ENCODE measurements at places on chromosomes 2 and 18. TPM values are rescaled to one million over a fixed set of nuclear protein-coding genes. Genes with fewer than 3 reads are reported as not detected.

GRCh38 chr2:6845903-6846302, 19.8 kb downstream of the CMPK2 start:
- DNase-seq = no peak

DNA sequence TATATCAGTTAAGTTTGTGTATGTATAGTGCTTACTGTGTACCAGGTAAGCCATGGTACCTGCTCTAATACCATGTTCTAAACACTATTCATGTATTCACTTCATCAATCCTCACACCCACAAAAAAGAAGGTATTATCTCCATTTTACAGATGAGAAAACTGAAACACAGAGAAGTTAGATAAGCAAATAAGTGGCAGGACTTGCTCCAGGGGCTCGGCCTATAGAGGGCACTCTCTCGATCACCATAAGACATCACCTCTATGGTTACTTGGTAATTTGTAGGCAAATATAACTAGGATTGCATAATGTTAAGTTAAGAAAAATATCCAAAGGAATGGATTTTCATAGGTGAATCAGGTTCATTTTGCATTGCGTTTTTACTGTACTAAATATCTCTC, 118.1 kb upstream of the FN1 start:
- DNase-seq = no peak

DTNA gene
- total RNA-seq = 12.7 TPM

DNA sequence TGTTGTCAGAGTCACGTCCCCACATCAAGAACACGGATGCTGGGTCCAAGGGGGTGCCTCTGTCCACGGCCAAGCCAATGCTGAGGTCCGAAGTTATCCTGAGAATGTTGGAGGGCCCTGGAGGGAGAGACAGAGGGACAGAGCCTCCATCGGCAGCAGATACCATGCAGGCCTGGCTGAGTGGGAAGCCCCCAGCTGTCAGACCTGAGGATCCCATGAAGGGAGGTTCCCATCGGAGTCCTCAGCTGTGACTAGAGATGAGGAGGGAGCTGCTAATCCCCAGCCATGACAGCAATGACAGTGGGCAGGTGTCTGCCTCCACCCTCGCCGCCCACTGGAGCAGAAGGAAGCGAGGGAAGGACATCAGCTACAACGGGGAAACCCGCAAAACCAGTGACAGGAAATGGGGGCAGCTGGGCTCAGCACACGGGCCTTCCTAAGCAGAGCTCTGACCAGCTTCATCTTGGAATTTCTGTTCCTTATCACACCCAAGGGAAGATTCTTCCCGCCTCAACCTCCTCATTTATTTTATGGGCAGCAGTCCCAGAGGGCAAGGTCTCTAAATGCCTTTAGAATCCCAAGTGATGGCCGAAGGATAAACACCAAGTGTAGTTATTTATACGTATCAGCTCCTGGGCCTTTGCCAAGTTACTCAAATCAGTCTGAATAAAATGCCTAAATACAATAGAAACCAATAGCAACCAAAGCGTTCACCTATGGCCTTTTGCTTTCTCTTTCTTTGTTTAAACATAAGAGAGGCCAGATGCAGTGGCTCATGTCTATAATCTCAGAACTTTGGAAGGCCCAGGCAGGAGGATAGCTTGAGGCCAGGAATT, 32.2 kb downstream of the FAM178B start:
- DNase-seq = peak; percentile 43

- no peak for DNase-seq
Observed at GRCh38 chr2:119419065-119419464, 12.6 kb upstream of the TMEM37 start.

NT5DC4 gene
- total RNA-seq = 1.1 TPM

GRCh38 chr2:84302513-84303412, 156.3 kb downstream of the SUCLG1 start:
- peak; percentile 35 for DNase-seq

- DNase-seq = no peak
Observed at GRCh38 chr18:69626171-69626570, 225.5 kb downstream of the DOK6 start.

DNA sequence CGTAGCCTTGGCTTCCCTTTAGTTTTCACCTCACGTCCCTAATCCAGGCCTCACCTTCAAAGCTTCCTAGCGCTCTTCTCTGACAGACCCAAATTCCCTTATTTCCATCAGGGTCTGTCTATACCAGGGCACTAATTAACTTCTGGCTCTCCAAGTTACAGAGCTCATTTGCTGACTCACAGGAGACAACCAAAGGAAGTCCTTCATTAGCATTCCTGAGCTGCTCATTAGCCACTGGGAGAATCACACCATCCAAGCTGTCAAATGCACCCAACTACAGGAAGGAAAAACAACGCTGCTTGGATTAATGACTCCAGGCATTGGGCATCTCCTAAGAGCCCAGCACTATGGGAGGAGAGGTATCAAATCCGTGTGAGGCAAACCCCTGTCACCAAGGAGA, 109.8 kb upstream of the ALK start:
- DNase-seq = no peak

DNA sequence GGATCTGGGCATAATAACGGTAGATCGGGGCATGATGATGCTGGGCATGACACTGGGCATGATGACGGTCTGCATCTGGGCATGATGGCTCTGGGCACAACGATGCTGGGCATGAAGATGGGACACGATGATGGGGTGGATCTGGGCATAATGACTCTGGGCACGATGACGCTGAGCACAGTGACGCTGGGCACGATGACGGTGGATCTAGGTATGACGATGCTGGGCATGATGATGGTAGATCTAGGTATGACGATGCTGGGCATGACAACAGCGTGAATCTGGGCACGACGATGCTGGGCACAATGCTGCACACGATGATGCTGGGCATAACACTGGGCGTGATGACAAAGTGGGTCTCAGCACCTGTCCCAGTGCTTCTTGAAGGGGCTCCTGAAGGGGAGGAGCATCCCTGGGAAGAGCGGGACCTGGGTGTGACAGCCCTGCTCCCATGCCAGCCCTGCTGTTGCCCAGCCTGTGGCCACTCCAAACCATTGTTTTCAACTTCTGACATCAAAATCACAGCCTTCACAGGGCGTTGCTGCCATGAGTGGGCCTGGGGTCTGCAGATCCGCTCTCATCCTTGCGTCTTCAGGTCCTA, 30.4 kb upstream of the ALLC start:
- no peak for DNase-seq

MAP2 gene
- total RNA-seq = 26.2 TPM

MRPS5 gene
- 50.5 TPM for total RNA-seq

GRCh38 chr18:63890950-63891304, 3.4 kb downstream of the SERPINB2 start:
- no peak for DNase-seq

FBXO15 gene
- total RNA-seq = 2.4 TPM

DNA sequence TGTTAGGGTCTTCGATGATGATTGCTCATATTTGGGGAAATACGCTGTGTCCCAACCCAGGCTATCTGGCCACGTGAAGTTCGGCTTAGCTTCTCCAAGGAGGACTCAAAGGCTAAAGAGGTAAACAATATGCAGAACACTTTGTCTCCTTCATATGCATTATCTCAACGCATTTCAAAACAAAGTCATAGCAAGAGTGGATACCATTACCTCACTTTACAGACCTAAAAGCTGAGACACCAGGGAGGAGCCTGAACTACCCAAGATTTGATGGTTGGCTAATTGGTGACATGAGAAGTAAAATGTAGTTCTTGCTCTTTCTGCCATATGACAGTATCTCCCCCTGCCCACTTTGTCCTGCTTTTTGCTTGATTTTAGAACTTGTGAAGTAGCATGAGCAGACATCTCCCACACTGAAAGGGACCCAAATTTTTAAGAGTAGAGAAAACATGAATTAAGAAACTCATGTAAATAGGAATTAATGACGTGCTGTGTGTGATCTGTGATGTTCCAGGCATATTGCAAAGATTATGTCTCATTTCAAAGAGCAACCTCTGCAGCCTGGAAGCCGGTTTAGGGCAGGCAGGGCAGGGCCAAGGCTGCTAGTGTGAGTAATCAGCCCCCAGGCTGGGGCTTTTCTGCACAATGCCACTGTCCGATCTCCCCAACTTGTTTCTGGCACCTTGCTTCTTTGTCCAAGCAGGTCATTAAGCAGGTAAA, 144.5 kb downstream of the BCL11A start:
- no peak for DNase-seq

NYAP2 gene
- 0.55 TPM for total RNA-seq

RPL31 gene
- total RNA-seq = 1,175 TPM

- DNase-seq = no peak
Observed at GRCh38 chr2:105697781-105698449, 46.8 kb upstream of the NCK2 start.

DNA sequence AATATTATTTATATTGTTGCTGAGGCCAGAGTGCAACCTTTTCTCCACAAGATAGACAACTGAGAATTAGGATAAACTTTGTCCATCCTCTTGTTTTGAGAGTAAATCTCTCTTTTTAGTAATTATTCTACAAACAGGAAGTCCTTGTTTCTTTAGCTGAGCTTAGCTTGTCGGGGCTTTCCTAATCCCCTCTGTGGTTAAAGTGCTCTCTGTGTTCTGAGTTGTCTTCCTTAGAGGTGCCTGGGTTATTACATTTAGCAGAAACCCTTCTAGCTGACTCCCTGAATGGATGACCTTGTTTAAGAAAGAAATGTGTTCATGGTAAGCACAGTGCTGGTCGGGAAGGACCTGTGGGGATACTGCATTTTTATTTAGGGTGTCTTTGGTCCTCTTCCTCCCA, 12.7 kb downstream of the USP39 start:
- DNase-seq = no peak

GRCh38 chr2:12694990-12695774, 21.6 kb upstream of the TRIB2 start:
- no peak for DNase-seq

DNA sequence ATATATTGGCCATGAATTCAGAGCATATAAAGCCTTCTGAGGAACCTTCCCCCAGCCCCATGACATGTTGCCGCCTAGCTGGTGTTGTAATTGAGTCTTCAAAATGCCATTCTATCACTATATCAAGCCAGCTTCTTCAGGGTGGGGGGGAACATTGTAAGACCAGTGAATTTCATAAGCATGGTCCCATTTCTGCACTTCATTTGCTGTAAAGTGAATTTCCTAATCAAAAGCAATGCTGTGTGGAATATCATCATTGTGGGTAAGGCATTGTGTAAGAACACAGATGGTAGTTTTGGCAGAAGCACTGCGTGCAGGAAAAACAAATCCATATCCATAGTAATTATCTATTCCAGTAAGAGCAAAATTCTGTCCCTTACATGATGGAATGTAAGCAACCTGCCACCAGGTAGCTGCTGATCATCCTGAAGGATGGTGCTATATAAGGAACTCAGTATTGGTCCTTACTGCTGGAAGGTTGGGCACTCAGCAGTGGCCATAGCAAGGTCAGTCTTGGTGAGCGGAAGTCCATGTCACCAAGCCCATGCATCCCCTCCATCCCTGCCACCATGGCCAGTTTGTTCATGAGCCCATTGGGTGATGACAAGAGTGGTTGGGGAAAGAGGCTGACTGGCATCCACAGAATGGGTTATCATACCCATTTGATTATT, 159.4 kb downstream of the COPS8 start:
- DNase-seq = peak; percentile 78

DNA sequence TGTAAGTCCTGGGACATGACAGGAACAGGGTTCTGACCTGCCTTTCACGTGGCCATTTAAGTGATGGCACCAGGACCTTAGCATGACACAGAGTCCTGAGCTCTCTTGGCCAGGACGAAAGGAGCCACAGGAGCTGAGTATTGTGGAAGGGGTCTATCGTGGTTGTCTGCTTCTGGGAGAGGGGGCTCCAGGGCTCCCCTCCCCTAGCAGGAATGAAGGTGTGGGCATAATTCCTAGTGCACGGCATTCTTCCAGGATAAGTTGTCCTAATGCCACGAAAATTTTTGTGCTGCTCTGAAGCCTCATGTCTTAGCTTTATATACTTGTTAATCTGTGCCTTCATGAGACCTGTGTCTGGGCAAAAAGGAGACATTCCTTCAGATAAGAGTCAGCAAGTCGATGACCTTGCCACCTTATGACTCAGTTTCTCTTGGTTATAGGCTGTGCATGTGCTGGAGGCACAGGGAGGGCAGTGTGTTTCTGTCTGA, 17.1 kb downstream of the GATA6 start:
- DNase-seq = no peak

GRCh38 chr2:187497858-187498463, 49.9 kb upstream of the CALCRL start:
- DNase-seq = no peak

DNA sequence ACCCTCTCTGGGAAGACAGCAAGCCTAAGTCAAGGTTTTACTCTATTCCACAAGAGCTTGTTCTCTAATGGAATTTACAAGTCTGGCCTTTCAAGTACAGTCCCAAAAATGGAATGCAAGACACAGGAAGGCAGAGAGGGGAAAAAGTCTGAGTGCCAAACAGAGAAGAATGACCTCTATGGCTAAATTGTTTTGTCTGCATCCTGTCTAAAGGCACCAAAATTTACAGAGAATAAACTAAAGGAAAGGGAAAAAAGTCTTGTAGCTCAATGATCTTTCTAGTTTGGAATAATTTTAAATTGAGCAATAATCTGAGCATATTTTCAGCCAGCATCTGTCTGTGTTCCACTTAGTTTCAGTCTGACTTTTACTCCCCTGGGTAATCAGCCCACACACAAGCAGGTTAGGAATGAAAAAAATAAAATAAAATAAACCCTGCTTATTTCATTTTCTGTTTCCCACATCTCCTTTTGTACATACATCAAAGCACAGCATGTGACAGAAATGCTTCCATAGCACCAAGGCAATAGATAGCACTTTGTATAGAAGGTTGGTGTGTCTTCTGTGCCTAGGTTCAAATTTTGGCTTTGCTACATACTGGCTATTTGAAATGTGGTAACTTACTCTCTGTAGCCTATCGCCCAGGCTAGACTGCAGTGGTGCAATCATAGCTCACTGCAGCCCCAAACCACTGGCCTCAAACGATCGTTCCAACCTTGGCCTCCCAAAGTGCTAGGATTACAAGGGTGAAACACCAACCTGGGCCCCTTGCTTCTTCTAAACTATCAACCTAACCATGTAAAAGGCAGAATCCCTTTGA, 105.1 kb downstream of the SLC8A1 start:
- no peak for DNase-seq

DNA sequence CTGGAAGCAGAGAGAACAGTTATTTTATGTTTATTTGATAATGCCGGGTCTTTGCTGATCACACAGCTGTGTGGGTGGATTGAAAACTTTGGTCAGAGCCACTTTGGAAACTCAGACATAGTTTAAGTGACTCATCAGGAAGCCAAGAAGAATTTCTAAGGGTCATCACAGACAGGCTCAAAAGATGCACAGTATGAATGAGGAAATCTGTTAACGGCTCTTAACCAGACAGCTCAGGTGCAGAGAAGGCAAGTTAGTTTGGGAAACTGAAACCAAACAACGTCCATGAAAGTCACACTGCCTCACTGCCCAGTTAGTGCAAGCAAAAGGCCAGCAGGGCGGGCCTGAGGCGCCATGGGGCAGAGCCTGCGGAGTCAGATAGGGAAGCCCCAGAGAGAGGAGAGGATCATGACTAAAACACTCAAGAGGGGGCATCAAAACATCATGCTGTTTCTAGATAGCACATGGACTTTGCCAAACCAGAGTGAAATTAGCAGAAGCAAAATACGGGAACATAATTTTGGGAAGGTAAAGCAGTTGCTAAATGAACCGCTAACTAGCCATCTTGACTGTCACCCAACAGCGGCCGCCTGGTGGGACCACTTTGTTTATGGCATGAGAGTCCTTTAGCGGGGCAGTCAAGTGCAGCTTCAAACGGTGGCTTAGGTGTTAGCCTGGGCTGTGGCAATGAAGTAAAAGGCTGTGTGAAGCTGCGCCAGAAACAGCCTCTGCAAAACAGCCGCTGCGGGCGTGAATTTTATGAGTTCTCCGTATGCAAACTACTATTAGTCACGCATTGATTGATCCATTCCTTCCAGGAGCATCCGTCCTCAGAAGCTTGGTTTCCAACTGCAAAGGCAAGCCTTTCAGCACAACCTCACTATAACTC, 101.2 kb downstream of the KCTD18 start:
- DNase-seq = no peak
